AG10803 (cell line): ENCODE measurements at places on chromosomes 5 and 9.

DNA sequence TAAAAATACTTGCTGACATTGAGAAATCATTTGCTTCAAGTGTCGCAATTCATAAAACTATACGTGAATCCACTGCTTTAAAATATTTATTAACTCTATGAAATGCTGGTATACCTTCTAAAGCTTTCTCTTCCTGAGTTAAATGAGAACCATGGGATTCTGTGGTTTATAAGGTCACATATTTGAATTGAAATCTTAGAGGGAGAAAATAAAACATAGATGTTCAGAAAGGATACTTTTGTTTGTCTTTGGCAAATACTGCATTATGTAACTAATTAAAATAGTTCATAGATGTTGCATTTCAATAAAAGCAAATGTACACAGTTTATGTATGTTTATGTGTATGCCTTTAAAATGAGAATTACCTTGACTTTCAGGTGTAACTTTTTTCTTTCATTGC is 250.1 kb downstream of the FAM170A start:
- no peak for DNase-seq

GRCh38 chr5:96048763-96049162 is 87.1 kb upstream of the ELL2 start:
- no peak for DNase-seq

GRCh38 chr5:53614376-53614885 is 54.0 kb downstream of the NDUFS4 start:
- no peak for DNase-seq

DNA sequence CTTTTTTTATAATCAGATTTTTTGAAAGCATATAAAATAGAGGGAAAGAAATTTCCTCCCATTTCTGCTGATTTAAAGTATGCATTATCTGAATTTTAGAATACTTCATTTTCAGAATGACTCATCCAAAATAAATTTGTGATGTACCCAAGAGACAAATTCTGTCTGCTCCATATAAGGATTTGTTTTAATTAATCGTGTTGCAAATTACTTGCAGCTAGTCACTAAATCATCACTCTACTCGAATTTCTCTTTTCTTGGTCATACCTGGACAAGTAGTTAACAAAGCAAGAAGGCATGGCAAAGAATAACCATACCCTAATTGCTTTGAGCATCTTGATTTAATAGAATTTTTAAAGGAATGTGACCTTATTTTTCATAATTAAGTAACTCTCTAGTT is 284.1 kb upstream of the GRAMD2B start:
- DNase-seq, result no peak

- DNase-seq, result no peak
These were observed 5.3 kb downstream of the ELAVL2 start for GRCh38 chr9:23820451-23821374.

GRCh38 chr5:174387448-174387847 is 336.9 kb upstream of the MSX2 start:
- no peak for DNase-seq
